OCI-M1 (cell line): ENCODE measurements at places on chromosomes 2 and 18.

DNA sequence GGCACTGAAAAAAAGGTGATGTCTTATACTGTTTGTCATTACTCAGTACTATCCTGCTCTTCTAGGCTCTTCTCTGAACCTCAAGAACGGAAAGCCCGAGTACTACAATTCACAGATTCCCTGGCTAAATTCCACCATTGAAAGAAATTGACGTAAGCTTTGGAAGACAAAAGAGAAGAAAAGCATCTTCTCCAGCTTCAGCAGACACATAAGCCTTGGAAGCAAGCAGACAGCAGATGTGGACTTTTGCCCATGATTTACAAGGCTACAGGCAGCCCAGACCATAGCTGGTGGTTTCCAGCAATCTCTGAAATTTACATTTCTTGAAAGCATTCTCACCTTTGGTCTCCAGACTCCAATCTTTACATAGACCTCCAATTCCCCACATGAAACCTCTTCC, 289.0 kb downstream of the C1D start:
- no peak for DNase-seq

DNA sequence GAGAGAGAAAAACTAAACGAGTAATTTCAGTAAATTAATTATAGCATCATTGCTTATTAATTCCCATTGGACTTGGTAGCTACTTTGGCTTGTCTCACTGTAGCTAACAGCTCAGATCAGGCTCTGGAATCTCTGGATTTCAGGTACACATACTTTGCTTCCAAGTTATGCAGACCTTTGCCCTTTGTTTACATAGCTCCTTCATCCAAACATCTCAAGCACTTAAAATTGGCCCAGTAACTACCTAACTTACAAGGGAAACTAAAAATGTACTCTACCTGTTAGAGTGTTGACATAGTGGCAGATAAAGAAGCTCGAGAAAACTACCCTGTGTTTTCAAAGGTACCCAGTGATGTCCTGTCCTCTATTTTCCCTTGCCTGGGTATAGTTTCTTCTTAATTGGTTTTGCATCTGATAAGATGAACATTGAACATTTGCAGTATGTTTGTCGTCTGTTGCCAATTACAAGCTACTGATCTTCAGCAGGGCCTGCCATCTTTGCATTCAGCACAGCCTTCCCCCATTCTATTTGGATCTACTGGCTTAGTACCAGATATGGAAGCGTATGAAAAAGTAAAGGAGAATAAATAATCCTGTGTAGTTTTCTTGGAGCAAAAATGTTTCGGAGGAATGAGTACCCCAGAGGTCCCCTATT, 601.5 kb upstream of the FANCL start:
- DNase-seq = no peak

DNA sequence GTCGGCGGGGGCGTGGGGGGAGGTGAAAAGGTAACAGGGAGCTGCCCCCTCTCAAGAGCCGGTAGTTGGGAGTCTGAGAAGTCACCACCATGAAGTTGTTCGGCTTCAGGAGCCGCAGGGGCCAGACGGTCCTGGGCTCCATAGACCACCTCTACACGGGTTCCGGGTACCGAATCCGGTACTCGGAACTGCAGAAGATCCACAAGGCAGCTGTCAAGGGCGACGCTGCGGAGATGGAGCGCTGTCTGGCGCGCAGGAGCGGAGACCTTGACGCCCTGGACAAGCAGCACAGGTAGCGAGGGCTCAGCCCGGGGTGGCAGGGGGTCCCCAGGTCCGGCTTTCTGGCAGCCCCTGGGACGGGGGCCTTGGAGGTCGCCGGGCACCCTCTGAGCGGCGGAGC, 47.1 kb upstream of the ZNF519 start:
- no peak for DNase-seq

DNA sequence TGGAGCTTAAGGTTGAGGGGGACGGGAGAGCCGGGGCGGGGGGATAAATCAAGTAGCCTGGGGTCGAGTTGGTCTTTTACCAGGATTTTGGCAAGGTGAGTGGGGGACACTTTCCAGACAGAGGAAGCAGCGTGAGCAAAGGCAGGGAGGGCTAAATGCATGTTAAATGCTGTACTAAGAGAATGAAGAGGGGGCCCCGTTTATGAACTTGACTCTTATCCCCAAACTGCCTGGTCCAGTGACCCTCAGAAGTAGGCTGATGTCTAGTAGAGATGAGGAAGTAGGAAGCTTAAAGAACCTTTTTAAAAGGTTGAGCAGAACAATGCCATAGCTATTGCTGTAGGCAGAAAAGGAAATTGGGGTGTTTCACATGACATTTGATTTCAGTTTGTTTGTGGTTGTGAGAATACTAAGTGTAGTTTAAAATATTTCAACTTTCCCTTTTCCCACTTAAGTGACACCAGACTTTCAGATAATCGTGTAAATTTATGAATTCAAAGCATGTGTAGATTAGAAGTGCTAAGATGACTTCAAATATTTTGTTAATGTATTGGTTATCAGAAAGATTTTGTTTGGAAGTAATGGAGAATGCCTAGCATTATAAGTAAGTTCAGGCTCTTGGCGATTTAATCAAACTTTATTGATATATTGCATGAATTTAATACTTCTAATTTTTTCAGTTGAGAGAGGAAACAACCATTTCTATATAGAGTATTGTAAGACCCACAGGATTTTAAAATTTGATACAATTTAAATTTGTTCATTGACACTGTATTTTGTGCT, 1.8 kb downstream of the REL start:
- peak; percentile 71 for DNase-seq

GRCh38 chr2:59583173-59583765, 970.2 kb downstream of the BCL11A start:
- no peak for DNase-seq

DNA sequence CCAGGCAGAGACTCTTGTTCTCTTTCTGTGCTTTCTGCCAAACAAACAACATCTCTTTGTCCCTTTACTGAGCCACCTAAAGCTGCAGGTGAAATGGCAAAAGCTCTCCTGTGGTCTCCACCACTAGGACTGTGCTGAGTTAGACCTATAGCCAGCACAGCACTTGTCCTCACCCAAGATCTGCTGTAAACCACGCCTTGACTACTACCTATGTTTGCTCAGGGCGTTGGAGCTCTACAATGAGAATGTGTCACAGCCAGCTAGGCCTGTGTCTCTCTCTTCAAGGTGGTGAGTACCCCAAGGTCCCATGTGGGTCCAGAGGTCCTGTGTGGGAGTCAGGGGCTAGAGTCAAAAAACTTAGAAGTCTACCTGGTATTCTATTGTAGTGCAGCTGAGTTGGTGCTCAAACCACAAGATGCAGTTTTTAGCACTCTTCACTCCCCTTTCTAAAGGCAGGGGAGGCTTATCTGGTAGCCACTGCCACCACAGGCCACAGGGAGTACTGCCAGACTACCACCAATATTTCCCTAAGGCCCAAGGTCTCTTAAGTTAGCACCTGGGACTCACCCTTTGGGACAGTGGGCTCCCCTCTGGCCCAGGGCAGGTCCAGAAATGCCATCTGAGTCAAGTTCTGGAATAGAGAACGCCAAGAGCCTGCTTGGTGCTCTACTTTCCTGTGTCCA, 96.8 kb upstream of the RPRM start:
- DNase-seq = no peak

GRCh38 chr2:46232860-46233259, 64.3 kb upstream of the EPAS1 start:
- DNase-seq = no peak

DNA sequence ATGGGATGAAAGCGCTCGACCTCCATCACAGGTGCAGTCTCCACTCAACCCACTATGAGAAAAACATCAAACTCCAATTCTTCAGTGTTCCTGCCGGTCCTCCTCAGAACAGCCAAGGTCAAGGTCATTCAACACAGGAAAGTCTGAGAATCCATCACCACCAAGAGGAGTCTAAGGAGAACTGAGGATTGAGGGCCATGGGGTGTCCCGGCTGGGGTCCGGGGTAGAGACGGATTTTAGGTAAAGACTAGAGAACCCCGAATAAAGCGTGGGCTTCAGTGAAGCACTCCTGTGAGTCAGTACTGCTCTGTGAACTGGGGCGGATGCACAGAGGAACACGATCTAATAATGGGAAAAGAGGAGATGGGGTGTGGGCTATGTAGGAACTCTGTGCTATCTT, 41.8 kb downstream of the PTGR3 start:
- no peak for DNase-seq

DNA sequence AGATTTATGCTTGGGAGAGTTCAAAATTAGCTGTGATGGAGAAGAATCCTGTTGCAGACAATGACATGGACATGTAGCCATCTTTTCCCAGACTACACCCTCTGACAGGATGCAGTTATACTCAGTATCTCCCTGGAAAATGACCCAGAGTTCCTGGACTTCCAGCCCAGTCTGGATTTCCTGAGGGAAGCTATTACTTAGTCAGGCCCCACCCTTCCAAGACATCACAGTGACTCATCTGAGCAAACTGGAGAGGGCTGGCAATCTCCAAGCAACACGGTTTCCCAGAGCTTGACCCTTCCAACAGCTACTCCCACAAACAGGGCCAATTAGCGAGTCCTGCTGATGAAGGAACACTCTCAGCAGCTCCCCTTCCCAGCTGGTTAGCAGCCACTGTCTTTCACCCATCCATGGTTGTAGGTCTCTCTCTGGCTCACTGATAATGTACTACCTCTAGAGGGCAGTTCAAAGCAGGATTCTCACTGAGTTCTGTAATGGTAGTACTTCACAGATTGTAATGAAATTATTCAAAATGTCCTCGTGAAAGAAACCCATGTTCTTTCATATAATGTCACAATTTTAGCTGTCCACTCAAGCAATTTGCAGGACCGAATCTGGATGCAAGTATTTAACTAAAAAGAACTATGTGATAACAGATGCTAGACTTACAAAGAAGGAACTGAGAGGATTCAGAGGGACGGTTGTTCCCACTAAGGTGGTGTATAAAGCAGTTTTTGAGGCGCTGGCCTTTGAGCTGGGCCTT, 110.2 kb downstream of the MDH1 start:
- peak; percentile 64 for DNase-seq

DNA sequence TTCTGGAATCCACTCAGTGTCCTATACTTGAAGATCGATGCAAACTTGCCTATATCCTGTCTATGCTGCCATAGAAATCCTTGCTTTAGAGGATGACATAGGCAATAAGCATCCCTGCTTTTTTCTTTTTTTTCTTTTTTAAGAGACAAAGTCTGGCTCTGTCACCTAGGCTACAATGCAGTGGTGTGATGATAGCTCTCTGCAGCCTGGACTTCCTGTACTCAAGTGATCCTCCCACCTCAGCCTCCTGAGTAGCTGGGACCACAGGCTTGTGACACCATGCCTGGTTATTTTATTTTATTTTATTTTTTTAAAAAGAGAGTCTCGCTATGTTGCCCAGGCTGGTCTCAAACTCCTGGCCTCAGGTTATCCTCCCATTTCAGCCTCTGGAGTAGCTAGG, 76.9 kb downstream of the LBH start:
- no peak for DNase-seq

DNA sequence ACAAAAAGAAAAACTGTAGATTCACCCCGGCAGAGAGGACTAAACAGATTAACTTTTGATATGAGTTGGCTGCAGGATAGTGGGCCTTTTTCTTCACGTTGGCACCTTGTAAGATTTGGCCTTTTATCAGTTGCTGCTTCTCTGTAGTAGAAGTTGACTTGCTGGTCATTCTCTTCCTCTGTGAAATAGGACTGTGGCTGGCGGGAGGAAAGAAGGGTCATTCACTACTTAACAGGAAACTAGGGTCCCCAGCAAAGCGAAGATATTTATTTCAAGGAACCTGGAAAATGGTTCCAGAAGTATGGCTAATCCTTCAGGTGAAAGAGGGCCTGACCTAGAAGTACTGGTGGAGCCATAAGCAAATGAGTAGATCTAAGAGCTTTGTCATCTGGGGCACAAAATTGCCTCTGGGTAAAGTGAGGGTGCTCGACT, 383 bp upstream of the ATP5MC3 start:
- DNase-seq = no peak

- DNase-seq = no peak
Measured at GRCh38 chr2:43791035-43791765, 17.4 kb downstream of the DYNC2LI1 start.
